ENCODE measurements at places on chromosomes 2 and 18. TPM values are rescaled to one million over a fixed set of nuclear protein-coding genes. Genes with fewer than 3 reads are reported as not detected.

UGT1A3 gene
- total RNA-seq, result not detected

OR6B3 gene
- total RNA-seq, result not detected

NTSR2 gene
- not detected for total RNA-seq

RAB6C gene
- not detected for total RNA-seq

KCNE4 gene
- total RNA-seq, result not detected

DNA sequence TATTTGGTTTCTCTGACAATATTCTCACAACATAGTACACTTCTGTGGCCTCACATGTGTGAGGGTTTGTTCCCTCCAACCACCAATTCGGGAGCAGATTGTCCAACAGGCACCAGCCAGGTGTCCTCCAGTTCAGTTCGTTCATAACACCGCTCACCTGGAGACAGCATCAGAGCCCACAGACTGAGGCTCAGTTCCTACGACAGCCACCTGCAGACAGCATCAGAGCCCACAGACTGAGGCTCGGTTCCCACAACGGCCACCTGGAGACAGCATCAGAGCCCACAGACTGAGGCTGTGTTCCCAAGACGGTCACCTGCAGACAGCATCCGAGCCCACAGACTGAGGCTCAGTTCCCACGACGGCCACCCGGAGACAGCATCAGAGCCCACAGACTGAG is 58.2 kb upstream of the SNTG2 start:
- H3K36me3 ChIP-seq, result no peaks in the 10 kb centered on the region
- H3K27ac ChIP-seq, result no peak overlapping the region
- no peak overlapping the region for H3K4me3 ChIP-seq
- DNase-seq, result no peak

DNA sequence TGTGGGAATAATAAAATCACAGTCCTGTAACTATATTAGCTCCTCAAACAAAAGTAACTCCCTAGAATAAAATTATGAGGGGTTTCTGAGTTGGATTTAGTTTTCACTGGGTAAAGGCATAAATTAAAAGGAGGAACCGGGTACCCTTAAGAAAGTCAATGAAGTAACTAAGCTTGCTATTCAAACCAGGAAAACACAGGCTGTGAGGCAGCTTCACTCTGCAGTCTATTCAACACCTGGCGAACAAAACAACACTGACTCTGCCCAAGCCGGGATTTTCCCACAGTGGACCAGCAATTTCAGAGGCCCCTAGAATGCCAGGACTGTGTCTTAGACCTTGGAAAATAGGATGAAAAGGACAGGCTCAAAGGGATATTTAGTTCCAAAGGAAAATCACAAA is 24.6 kb upstream of the CREB1 start:
- H3K27ac ChIP-seq, result no peak overlapping the region
- no peaks in the 10 kb centered on the region for H3K27me3 ChIP-seq
- peaks cover 28% of the 10 kb centered on the region for H3K4me1 ChIP-seq
- H3K4me3 ChIP-seq, result no peak overlapping the region

DNA sequence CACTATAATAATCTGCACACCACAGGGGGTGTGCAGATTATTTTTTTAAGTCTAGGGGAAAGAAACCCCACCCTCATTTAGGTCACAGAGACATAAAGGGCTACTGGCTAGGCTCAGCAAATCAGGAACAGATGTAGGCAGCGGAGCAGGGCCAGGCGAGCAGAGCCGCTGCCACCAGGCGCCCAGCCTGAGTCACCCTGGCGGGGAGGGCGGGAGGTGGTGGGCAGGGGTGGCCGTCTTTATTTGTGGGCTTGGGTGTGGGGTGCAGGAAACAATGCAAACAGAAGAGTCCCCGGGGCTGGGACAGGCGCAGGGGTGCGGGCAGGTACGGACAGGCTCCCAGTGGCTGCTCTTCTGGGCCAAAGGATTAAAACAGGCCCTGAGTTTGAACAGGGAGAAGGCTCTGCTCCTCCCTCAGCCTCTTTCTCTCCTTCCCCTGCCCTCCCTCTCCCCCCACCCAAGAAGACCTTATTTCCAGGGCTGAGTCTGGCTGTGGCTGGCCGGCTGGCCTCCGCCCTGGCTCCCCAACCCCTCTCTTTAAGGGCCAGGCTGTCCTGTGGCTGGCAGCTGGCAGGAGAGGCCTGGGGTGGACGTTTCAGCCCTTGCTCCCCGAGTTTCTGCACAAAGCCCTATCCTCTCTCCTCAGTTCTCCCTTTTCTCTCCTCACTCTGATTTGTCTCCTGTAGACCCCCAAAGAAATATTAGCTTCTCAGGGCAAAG is 142.9 kb upstream of the SMAD2 start:
- H3K4me1 ChIP-seq, result no peaks in the 10 kb centered on the region
- H3K27ac ChIP-seq, result no peak overlapping the region
- H3K36me3 ChIP-seq, result no peaks in the 10 kb centered on the region
- no peak overlapping the region for H3K4me3 ChIP-seq

DNA sequence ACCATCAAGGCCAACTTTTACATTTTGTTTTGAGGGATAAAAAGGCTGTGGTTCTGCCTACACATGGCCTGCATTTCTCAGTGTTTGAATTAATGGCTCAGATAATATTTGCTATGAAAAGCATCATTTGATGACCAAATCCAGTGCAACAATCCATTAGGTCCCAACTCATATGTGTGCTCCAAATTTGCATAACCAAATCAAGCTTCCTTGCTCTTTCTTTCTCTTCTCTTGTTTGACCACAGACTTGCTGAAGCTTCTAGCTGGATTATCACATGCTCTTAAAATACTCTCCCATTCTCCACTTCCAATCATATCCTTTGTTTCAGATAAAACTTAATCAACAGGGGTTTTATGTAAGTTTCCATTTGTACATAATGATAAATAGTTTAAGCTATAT is 147.0 kb downstream of the TCF4 start:
- H3K27ac ChIP-seq, result no peak overlapping the region
- DNase-seq, result no peak
- H3K4me1 ChIP-seq, result no peaks in the 10 kb centered on the region
- no peaks in the 10 kb centered on the region for H3K27me3 ChIP-seq
- H3K36me3 ChIP-seq, result no peaks in the 10 kb centered on the region

DNA sequence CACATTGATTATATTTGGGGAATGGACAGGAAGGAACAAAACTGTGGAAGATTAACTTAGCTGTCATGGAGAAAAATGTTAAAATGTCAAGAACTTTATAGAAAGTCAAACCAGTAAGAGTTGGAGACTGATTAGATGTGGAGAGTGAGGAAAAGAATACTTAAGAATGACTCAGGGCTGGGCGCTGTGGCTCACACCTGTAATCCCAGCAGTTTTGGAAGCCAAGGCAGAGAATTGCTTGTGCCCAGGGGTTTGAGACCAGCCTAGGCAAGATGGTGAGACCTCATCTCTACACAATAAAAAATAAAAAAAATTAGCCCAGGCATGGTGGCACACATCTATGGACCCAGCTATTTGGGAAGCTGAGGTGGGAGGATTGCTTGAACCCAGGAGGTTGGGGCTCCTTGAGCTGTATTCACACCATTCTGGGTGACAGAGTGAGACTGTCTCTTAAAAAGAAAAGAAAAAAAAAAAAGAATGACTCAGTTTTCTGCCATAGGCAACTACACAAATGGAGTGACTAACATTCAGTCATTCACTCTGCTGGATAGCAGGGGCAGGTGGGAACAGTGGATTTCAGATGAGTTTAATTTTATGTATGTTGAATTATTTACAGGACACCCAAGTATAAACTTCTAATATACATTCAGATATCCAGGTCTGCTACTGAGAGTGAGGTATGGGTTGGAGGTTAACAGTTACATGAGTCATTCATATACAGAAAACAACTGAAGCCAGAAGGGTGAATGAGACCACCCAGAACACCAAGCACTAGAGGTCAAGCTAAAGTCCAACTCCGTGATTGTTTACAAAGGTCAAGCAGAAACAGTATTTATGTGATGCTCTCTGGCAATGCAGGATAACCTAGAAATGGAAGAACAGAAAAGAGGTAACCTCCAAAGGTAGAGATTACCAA is 33.9 kb downstream of the ORC2 start:
- H3K27me3 ChIP-seq, result no peaks in the 10 kb centered on the region
- H3K36me3 ChIP-seq, result peaks cover 10% of the 10 kb centered on the region
- H3K4me3 ChIP-seq, result no peak overlapping the region
- DNase-seq, result no peak
- no peaks in the 10 kb centered on the region for H3K4me1 ChIP-seq
- no peak overlapping the region for H3K27ac ChIP-seq

DNA sequence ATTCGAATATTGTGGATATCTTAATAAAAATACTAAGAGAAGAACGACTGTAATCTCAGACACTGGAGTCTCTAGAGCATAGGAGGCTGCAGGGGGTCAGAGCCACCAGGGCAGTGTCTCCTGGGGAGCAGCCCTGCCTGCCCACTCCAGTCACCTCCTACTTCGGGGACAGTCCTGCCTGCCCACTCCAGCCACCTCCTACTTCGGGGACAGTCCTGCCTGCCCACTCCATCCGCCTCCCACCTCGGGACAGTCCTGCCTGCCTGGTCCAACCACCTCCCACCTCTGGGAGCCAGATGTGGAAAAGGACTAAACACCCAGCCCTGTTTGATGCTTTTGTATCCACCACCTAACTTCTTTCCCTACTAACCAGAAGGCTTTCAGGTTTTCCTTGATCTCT is 350.1 kb upstream of the SMIM21 start:
- H3K4me1 ChIP-seq, result no peaks in the 10 kb centered on the region
- no peak overlapping the region for H3K4me3 ChIP-seq
- no peak for DNase-seq

- H3K36me3 ChIP-seq, result no peaks in the 10 kb centered on the region
- no peak overlapping the region for H3K27ac ChIP-seq
- H3K4me1 ChIP-seq, result no peaks in the 10 kb centered on the region
- DNase-seq, result no peak
Observed at GRCh38 chr2:219658196-219658846, 30.9 kb downstream of the SLC4A3 start.

- no peaks in the 10 kb centered on the region for H3K4me1 ChIP-seq
- no peak for DNase-seq
Observed at GRCh38 chr2:83823229-83823628, 635.9 kb downstream of the SUCLG1 start.

- no peak for DNase-seq
- no peaks in the 10 kb centered on the region for H3K4me1 ChIP-seq
- no peak overlapping the region for H3K4me3 ChIP-seq
- no peak overlapping the region for H3K27ac ChIP-seq
Observed at GRCh38 chr2:234724850-234725249, 227.0 kb upstream of the SH3BP4 start.

DNA sequence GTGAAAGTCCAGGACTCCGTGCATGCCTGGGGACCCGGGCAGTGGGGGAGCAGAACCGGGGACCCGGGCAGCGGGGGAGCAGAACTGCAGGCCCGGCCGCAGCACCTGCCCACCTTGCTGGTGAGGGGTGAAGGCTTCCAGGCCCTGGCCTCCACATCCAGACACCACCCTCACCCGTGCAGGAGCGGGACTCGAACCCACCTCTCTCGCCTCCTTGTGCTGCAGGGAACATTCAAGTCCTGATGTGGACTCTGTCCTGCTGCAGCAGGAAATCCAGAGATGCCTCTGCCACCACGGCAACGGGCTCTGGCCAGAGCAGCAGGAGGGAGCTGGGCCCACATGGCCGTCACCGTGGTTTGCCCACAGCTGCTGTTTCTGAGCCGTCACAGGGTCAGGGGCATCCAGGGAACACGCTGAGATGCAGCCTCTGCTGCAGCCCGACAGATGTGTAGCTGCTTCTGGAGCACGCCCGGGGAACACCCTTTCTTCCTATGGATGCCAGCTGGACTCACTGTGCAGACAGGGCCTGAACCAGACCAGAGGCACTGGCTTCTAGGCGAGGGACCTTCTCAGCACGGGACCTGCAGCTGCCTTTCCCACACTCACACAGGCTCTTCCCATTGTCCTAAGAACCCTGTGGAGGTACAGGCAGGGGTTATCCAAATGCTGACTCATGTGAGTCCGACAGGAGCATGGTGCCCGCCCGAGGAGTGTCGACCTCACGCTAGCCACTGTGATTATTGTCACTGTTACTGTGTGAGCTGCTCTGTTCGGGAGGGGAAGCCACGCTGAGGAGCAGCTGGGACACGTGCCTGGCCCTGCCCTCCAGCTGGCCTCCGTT is 89.2 kb upstream of the CTDP1 start:
- H3K36me3 ChIP-seq, result no peaks in the 10 kb centered on the region
- H3K27ac ChIP-seq, result no peak overlapping the region
- DNase-seq, result no peak
- no peaks in the 10 kb centered on the region for H3K27me3 ChIP-seq

DNA sequence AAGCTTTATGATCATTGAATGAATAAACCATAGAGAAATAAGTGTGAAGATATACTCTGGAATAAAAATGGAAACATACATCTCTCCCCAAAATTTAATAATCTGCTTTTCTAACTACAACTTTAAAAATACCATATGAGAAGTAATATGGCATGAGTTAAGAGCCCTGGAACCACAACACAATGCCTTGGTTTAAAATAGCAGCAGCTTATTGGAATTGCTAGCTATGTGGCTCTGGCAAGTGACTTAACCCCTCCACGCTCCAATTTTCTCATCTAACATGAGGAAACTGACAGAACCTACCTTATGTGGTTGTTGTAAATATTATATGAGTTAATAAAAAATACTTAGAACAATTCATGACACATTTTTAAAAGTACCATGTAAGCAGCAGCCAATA is 76.4 kb downstream of the VPS54 start:
- H3K4me3 ChIP-seq, result no peak overlapping the region
- H3K36me3 ChIP-seq, result no peaks in the 10 kb centered on the region
- H3K4me1 ChIP-seq, result no peaks in the 10 kb centered on the region
- H3K27me3 ChIP-seq, result no peaks in the 10 kb centered on the region
- no peak overlapping the region for H3K27ac ChIP-seq

DNA sequence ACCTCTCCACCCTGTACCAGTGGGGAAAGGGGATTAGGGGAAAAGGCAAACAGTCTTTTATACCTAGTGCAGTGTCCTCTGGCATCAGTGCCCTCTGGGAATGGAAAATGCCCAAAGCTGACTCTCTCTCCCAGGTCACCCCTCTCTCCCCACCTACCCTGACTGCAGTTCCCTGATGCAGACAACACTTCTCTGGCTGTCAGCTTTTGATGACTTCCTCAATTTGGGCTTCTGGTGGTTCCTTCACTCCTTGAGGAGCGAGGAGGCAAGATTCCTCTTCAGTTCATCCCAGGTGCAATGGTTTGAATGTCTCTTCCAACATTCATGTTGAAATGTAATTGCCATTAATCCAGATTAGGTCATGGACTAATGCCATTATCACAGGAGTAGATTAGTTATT is 19.7 kb upstream of the PPM1B start:
- H3K27ac ChIP-seq, result no peak overlapping the region
- no peaks in the 10 kb centered on the region for H3K4me1 ChIP-seq
- H3K36me3 ChIP-seq, result no peaks in the 10 kb centered on the region
- DNase-seq, result no peak
- no peaks in the 10 kb centered on the region for H3K27me3 ChIP-seq

- no peaks in the 10 kb centered on the region for H3K4me1 ChIP-seq
- H3K27ac ChIP-seq, result no peak overlapping the region
- H3K27me3 ChIP-seq, result no peaks in the 10 kb centered on the region
- H3K36me3 ChIP-seq, result no peaks in the 10 kb centered on the region
Observed at GRCh38 chr2:2751715-2752315, 420.7 kb upstream of the MYT1L start.

GRCh38 chr2:94994063-94994913 is 31.2 kb upstream of the MAL start:
- no peaks in the 10 kb centered on the region for H3K27me3 ChIP-seq
- no peak overlapping the region for H3K4me3 ChIP-seq
- no peak overlapping the region for H3K27ac ChIP-seq
- no peaks in the 10 kb centered on the region for H3K36me3 ChIP-seq
- no peak for DNase-seq
- no peaks in the 10 kb centered on the region for H3K4me1 ChIP-seq

All from CD8-positive, alpha-beta memory T cell (primary cell).